ENCODE measurements at places on chromosomes 4 and X. TPM values are rescaled to one million over a fixed set of nuclear protein-coding genes. Genes with fewer than 3 reads are reported as not detected.

GRCh38 chr4:82842593-82842992 is 44.0 kb upstream of the SCD5 start:
- no peak for DNase-seq

- peak; percentile 53 for DNase-seq
These were observed 72.6 kb downstream of the METTL14 start for GRCh38 chr4:118757761-118758251.

- DNase-seq: no peak
These were observed 85.2 kb upstream of the LNX1 start for GRCh38 chr4:53676402-53676871.

SORCS2 gene
- polyA plus RNA-seq: 5.2 TPM

DNA sequence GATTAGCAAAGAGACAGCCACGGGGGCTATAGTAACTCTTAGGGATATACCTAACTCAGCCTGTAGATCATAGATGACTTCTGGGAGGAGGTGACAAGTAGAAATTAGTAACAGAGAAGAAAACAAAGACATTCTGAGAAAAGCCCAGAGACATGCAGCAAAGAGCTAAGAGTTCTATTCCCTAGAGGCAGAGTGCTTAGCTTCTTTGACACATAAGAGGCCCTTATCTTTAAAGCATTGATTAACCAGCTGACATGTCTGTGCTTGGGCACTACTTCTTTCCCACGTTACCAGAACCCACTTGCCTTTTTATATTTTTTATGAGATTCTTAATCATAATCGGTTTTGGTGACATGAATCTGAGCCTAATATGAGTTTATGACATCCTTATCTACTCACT is 179.5 kb downstream of the GABRB1 start:
- DNase-seq: no peak

GRCh38 chr4:133151691-133152329 is 2.7 kb downstream of the PCDH10 start:
- no peak for DNase-seq

DNA sequence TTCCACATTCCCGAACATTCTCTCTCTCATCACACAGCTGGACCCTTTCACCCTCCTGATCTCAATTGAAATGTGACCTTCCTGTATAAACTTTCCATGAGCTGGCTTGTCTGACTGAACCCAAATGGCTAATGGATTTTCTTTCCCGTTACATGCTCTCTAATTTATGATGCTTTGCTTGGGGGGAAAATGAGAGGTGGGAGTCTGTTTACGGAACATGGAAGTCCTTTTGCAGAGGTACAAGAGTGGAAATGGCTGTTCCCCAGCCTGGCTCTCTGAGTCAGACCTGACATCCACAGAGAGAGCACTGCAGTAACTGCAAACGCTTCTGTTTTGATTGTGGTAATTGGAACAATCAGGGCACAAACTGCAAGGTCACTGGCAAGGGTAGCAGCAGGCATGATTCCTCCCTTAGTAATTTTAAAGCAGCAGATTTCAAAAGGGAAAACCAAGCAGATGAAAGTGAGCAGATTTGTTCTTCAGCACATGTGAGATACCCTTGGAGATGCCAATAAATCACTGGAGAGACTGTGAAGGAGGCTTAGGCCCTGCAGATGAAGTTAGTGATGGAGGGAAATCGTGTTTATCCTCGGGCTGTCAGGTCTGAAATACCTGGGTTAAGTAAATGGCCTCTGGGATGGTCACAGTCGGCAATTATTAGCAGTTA is 83.9 kb downstream of the SNCA start:
- DNase-seq: peak; percentile 89

DNA sequence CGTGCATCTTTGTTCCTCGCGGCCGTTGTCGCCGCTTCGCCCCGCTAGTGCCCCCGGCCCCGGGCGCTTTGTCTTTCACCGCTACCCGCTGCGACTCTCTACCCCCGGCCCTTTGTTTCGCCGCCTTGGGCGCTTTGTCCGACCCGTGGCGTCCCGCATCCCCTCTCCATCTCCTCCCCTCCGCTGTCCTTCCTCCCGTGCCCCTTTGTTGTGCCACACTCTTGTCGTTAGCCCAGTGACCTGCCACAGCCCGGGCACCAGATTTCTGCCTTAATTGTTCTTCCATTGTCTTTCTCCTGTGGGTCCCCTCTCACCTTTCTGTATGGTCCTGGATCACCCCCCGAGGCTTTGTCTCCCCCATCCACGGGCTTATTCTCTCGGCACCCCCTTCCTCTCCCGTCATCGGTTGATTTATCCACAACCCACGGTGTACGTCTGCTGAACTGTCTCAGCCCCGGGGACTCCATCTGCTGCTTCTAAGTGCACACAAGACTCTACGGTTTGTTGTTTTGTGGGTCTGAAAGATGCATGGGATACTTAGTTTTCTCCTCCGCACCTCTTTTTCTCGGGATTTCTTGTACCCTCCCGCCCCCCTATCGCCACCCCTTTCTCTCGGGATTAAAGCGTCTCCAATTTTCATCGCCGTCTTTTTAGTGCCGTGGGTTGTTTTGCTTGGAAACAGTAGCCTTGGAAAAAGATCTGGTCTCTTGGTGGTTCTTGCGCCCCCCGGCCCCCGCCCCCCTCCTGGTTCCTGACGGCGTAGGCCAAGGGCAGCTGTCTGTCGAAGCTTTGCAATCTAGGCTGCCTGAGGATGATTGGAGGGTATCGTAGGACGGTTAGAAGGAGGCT is 783 bp downstream of the RBPJ start:
- DNase-seq: no peak

DNA sequence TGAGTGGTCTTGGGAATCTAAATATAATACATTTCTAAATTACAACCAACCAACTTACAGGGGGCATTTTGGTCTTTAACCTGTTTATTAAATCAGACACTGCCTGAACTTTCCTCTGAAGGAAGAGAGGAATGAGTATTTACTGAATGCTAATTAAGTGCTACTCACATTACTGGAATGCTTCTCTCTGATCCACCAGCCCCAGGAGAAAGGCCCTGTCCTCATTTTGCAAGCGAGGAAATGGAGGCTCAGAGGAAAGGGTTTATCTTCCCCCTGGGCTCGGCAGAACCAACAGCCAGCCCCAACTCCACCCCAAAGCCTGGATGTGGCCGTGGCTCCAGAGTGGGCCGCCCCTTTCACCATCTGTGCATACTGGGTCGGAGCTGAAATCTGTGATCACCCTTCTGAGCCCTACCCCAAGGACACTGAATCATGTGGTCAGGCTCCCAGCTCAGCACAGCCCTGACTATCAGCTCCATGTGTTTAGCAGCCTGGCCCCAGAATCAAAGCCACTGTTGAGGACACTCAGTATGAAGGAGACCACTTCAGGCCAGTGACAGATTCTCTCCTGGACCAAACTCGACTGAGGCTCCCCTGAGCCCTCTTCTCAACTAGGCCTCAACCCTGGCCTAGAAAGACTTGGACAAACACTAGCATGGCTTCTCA is 56.7 kb upstream of the ENPP6 start:
- no peak for DNase-seq

DNA sequence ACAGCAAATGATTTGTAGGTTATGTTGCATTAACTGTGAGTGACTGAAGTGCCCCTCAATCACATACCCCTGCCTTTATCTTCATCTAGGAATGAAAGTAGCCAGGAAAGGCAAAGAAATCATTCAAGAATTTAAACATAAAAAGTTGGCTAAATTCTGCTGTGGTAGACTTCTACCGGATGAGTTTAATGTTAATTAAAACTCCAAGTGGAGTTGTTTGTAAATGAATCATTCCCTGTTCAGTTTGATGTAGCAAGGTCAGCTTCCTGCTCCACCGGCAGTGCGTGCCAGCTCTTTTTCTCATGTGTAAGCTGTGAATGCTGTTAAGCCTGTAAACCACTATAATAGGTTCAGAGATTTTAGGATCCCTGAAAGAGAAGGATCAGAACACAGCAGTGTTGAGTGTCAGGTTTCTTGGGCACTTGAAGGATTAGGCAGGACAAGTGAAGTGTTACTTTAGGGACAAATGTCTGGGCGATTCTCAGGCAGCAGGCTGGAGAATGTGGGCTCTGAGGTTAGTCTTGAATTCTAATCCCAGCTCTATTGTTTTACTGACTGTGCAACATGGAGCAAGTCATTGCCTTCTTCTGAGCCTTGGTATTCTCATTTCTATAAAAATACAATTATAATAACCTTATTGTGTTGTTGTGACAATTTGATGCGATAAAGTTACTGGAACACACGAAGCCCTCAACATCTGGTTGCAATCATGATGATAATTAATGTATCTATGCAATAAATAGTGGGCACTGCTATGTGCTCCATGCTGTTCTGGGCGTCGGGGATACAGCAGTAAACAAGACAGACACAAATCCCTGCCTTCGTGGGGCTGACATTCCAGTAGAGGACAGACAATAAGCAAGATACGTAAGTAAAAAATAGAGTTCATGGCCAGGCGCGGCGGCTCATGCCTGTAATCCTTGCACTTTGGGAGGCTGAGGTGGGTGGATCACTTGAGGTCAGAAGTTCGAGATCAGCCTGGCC is 112.0 kb downstream of the SHROOM3 start:
- peak; percentile 84 for DNase-seq

MAOB gene
- polyA plus RNA-seq: 50.2 TPM

AWAT2 gene
- not detected for polyA plus RNA-seq

- no peak for DNase-seq
These were observed 175.6 kb upstream of the NRK start for GRCh38 chrX:105646592-105647372.

LDB2 gene
- polyA plus RNA-seq: 72.0 TPM

RPL34 gene
- polyA plus RNA-seq: 2,120 TPM

DNA sequence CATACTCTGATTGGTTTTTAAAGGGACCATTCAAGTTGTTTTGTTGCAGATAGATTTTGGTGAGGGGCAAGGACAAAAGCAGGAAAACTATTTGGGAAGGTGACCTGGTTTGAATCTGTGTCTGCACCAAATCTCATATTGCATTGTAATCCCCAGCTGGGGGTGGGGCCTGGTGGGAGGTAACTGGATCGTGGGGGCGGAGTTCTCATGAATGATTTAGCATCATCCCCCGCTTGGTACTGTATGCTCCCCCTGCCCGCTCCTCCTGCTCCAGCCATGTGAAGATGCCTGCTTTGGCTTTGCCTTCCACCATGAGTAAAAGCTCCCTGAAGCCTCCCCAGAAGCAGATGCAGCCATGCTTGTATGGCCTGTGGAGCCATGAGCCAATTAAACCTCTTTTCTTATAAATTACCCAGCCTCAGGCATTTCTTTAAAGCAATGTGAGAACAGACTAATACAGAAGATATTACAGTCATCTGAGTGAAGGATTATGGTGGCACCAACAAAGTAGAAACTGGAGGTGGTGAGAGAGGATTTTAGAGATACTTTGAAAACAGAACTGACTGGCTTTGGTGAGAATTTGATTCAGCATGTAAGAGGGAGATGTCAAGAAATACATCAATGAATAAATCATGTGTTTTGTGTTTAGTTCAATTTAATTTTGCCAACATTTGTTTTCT is 14.4 kb downstream of the IL21 start:
- no peak for DNase-seq

- DNase-seq: no peak
These were observed 756 bp downstream of the IGFBP7 start for GRCh38 chr4:57109411-57109846.

FHDC1 gene
- 4.8 TPM for polyA plus RNA-seq

- no peak for DNase-seq
These were observed 449.2 kb downstream of the GRXCR1 start for GRCh38 chr4:43341741-43342140.

UNC5C gene
- 42.0 TPM for polyA plus RNA-seq

- no peak for DNase-seq
These were observed at the start of gene PPP3CA for GRCh38 chr4:101347267-101347556. TSS of gene PPP3CA (minus strand) at chr4:101347526.

CCDC160 gene
- 11.7 TPM for polyA plus RNA-seq

DNA sequence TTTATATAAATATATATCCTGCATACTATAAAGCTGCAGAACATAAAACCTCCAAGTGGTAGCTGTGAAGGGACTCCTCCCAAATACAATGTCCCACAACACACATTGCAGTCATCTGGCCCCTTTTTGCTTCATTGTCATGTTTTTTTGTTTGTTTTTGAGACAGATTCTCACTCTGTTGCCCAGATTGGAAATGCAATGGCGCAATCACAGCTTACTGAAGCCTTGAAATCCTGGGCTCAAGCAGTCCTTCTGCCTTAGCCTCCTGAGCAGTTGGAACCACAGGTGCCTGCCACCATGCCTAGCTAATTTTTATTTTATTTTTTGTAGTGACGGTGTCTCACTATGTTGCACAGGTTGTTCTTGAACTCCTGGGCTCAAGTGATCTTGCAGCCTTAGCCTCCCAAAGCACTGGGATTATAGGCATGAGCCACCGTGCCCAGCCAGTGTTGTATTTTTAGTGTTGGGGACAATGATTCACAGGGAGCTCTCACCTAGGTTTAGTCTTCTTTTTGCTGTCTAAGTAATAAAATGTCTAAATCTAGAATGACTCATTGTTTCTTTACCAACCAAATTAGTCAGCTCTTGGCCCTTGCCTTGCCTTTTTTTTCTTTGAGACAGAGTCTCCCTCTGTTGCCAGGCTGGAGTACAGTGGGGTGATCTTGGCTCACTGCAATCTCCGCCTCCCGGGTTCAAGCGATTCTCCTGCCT is 24.0 kb upstream of the XIAP start:
- DNase-seq: no peak

DNA sequence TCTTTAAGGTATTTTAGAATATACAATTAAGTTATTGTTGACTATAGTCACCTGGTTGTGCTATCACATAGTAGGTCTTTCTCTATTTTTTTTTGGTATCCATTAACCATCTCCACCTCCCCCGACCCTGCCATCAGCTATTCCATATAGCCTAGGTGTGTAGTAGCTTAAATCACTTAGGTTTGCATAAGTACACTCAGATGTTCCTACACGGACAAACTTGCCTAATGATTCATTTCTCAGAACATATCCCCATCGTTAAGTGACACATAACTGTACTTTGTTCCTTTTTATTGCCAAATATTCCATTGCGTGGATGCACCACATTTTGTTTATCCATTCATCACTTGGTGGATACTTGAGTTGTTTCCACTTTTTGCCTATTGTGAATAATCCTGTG is 67.9 kb downstream of the SLAIN2 start:
- DNase-seq: no peak

GRCh38 chr4:156322592-156322991 is 368.9 kb upstream of the CTSO start:
- no peak for DNase-seq

DNA sequence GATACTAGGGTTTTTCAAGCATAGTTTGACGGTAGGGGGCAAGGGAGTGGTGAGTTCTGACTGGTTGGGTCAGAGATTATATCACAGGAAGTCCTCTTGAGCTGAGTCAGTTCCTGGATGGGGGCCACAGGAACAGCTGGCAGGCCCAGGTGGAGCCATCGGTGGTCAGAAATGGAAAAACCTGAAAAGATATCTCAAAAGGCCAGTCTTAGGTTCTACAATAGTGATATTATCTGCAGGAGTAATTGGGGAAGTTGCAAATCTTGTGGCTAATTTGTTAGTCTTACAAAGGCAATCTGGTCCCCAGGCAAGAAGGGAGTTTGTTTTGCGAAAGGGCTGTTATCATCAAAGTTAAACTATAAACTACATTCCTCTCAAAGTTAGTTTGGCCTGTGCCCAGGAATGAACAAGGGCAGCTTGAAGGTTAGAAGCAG is 159.3 kb downstream of the PTCHD1 start:
- DNase-seq: no peak

FMR1 gene
- polyA plus RNA-seq: 65.3 TPM

- DNase-seq: peak; percentile 23
These were observed 350.6 kb downstream of the CHIC1 start for GRCh38 chrX:73913580-73913979.

GRCh38 chr4:56668267-56668666 is 12.8 kb downstream of the HOPX start:
- DNase-seq: no peak
